CD4-positive, alpha-beta memory T cell (primary cell): ENCODE measurements at places on chromosomes 3 and 15. TPM values are rescaled to one million over a fixed set of nuclear protein-coding genes. Genes with fewer than 3 reads are reported as not detected.
A peak's percentile ranks its signal among the peaks of the same experiment; 100 is the strongest.

DNA sequence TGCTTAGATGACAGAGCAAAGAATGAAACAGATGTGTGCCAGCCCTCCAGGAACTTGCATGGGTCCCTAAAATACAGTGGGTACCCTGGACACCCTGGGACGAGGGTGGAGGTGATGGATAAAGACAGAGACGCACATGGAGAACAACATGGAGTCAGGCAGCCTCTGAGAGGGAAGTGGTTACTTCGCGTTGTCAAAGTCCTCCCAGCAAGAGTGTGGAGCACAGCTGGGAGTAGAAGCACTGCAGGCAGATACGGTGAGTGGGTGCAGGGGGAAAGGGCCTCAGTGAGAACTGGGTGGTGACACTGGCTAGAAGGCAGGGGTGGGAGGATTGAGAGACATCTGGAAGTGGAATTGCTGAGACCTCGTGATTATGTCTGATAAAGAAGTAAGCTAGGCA, 70.8 kb upstream of the PRR20G start:
- H3K4me1 ChIP-seq, result no peaks in the 10 kb centered on the region
- H3K4me3 ChIP-seq, result no peak overlapping the region
- H3K27ac ChIP-seq, result no peak overlapping the region
- H3K36me3 ChIP-seq, result no peaks in the 10 kb centered on the region

DNA sequence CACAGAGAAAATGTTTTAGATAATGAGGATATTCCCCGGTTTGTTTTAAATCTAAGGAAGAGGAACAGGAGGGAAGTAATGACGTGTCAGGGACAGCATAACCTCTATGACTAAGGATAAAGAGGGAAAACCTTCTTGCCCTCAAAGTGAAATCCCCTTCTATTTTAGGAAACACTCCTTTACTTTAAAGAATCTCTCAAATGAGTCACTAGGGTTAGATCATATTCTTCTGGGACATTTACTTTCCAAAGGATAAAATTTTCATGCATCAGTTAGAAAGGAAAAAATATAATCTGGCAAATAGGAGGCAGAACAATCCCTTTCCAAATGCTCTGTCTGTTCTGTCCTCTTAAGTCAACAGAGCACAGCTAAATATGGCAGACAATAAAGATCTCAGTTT, 43.2 kb upstream of the UBE2E2 start:
- DNase-seq, result no peak
- H3K36me3 ChIP-seq, result no peaks in the 10 kb centered on the region
- no peaks in the 10 kb centered on the region for H3K4me1 ChIP-seq
- no peak overlapping the region for H3K27ac ChIP-seq

- no peak overlapping the region for H3K4me3 ChIP-seq
- no peak for DNase-seq
- no peaks in the 10 kb centered on the region for H3K36me3 ChIP-seq
- no peaks in the 10 kb centered on the region for H3K4me1 ChIP-seq
Measured at GRCh38 chr3:79361748-79362378, 405.9 kb downstream of the ROBO1 start.

- no peaks in the 10 kb centered on the region for H3K27me3 ChIP-seq
Measured at GRCh38 chr3:134211797-134212196, 38.9 kb downstream of the RYK start.

GRCh38 chr3:51971350-51971749, 2.5 kb downstream of the ABHD14B start:
- peaks cover 32% of the 10 kb centered on the region for H3K4me1 ChIP-seq
- no peaks in the 10 kb centered on the region for H3K27me3 ChIP-seq
- H3K27ac ChIP-seq, result no peak overlapping the region
- H3K36me3 ChIP-seq, result no peaks in the 10 kb centered on the region
- H3K4me3 ChIP-seq, result no peak overlapping the region
- peak; percentile 24 for DNase-seq

DNA sequence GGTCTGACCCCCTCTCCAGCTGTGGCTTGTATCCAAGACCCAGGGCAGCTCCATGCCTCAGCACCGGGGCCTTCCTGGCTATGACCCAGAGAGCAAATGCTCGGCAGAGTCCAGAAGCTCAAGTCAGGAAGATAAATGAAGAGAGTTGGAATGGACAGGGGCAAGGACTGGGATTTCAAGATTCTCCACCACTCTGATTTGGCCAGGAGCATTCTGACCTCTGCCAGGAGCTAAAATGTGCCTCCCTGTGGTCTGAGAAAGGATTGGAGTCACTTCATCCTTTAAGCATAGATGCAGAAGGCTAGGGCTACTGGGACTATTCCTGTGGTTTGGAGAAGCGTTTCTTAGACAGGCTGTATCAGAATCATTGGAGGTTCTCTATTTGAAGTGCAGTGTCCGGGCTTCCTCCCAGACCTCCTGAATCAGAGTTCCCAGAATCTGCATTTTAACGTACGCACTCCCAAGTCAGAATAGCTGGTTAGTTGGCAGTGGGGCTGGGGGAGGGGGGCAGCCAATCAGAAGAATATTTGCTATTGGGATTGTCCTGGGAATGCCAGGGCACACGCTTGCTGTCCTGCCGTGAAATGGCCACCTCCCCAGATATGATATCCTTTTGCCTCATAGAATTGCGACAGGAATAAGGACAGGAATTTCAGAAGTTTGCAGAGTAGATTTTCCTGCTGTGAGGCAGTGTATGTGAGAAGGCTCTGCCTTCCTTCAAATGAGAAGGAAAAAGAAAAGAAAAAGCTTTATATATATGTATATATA, 57.4 kb downstream of the HRH1 start:
- H3K27me3 ChIP-seq, result no peaks in the 10 kb centered on the region
- DNase-seq, result no peak
- no peak overlapping the region for H3K27ac ChIP-seq
- no peak overlapping the region for H3K4me3 ChIP-seq
- no peaks in the 10 kb centered on the region for H3K4me1 ChIP-seq

GRCh38 chr15:50764461-50765194, 878 bp downstream of the SPPL2A start:
- H3K4me1 ChIP-seq, result peaks cover 32% of the 10 kb centered on the region
- H3K27ac ChIP-seq, result peak overlapping the region; percentile 93
- H3K27me3 ChIP-seq, result no peaks in the 10 kb centered on the region
- DNase-seq, result no peak
- peak overlapping the region; percentile 85 for H3K4me3 ChIP-seq

DNA sequence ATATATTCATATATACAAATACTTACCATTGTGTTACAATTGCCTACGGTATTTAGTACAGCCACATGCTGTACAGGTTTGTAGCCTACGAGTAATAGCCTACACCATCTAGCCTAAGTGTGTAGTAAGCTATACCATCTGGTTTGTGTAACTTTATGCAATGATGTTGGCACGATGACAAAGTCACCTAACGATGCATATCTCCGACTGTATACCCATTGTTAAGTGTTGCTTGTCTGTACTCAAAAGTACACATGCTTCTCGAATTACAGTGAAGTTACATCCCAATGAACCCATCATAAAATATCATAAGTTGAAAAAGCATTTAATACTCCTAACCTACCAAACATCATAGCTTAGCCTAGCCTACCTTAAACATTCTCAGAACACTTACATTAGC, 327.1 kb downstream of the KBTBD8 start:
- H3K4me1 ChIP-seq, result no peaks in the 10 kb centered on the region
- no peak overlapping the region for H3K27ac ChIP-seq
- H3K27me3 ChIP-seq, result no peaks in the 10 kb centered on the region
- H3K4me3 ChIP-seq, result no peak overlapping the region
- DNase-seq, result no peak
- no peaks in the 10 kb centered on the region for H3K36me3 ChIP-seq

DNA sequence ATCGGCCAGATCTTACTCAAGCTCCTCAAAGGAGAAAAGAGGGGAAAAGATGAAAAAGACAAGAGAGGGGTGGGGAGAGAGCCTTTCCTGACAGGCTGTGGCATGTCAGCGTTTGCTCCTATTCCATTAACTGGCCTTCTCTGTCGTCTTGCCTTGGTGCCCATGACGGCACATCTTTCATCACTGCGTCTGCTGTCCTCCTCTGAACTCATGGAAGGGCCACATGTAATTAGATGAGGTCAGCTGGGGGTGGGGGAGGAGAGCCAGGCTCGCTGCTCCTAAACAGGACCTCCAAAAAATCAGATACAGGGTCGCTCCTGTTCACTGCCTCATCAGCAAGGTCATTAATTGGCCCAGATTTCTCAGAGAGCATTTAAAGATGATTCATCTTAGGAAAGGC, 49.7 kb downstream of the LRTM1 start:
- DNase-seq, result no peak
- H3K27ac ChIP-seq, result no peak overlapping the region
- no peaks in the 10 kb centered on the region for H3K4me1 ChIP-seq
- H3K27me3 ChIP-seq, result no peaks in the 10 kb centered on the region
- no peaks in the 10 kb centered on the region for H3K36me3 ChIP-seq

RHOV gene
- total RNA-seq, result not detected

DNA sequence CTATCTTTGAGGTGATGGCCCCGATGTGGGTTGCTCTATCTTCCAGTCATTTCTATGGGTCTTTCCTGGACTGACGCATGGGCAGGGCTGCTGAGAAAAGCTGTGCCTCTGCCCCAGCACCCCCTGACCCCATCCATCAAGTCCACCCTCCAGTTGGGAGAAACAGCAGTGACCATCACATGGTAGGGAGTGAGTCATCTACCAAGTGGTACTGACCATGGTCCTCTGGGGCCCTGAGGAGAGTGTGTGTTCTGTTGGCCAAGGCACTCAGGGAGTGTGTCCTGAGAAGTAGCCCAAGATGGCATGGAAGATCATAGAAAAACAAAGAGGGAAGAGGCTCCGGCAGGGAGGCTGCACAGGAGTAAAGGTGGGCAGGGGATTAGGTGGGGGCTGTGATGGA, 1.6 kb upstream of the DNAH1 start:
- DNase-seq, result no peak
- no peak overlapping the region for H3K4me3 ChIP-seq
